ENCODE measurements at places on chromosomes 5 and 9.

DNA sequence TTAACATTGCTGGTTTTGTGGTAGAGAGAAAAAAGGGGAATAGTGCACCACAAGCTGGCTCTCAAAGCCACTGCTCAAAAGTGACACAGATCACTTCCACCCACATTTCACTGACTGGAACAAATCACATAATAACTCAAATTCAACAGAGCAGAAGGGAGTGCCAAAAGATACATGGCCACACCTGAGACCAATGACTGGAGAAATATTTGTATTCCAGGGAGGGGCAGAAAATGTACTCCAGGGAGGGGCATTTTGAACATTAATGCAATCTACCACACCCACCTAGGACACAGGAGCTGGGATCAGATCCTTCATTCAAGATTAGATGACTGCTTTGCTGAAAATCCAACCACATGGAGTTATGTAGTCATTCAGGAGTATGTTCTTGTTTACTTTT, 44.8 kb upstream of the ALDOB start:
- DNase-seq = no peak

- no peak for DNase-seq
Measured at GRCh38 chr5:134171972-134172371, 4.8 kb downstream of the SKP1 start.

- no peak for DNase-seq
Measured at GRCh38 chr5:109907731-109908130, 218.0 kb downstream of the MAN2A1 start.

GRCh38 chr5:179310439-179311090, 34.7 kb downstream of the ADAMTS2 start:
- DNase-seq = no peak

DNA sequence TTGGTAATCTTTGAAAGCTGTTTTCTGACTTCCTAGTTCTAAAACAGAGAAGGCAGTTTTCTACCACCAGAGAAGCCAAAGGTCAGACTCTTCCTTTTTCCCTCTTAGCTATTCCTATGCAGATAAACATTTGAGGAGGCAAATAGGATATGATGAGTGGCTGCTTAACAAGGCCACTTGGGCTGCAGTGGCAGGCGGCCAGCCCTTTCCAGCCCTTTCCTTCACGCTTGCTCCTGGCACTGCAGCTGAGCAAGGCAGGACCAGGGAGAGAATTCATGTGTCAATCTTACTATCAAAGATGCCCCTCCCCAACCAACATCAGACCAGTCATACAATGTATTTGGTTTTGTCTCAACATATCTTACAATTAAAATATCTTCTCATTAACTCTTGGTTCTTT, 36.8 kb upstream of the RNF38 start:
- no peak for DNase-seq

DNA sequence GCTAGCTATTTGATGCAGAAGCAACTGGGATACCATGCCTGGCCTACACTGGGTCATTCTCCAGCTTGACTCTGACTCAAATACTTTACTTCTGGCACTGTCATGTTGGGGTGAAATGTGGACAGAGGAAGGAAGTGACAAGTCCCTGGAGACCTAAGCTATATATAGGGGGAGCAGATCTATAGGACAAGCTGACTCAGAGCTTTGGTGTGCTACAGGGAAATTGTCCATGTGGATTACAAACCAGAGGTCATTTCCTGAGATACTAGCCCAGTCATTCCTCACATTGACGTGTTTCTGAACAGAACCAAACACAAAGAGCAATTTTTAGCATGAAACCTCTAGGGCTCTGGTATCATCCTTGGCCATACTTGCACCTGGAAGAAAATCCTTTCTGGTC, 531.6 kb upstream of the CLINT1 start:
- DNase-seq = no peak

- DNase-seq = no peak
Measured at GRCh38 chr9:105385381-105385985, 62.4 kb upstream of the FSD1L start.

GRCh38 chr5:142979636-142980035, 209.5 kb downstream of the ARHGAP26 start:
- no peak for DNase-seq
